Suppressor macrophage treated with lipopolysaccharide for 1 hour (primary cell): ENCODE measurements at places on chromosomes 6 and 20.

- no peak for DNase-seq
These were observed 38.9 kb upstream of the SAYSD1 start for GRCh38 chr6:39153766-39154397.

DNA sequence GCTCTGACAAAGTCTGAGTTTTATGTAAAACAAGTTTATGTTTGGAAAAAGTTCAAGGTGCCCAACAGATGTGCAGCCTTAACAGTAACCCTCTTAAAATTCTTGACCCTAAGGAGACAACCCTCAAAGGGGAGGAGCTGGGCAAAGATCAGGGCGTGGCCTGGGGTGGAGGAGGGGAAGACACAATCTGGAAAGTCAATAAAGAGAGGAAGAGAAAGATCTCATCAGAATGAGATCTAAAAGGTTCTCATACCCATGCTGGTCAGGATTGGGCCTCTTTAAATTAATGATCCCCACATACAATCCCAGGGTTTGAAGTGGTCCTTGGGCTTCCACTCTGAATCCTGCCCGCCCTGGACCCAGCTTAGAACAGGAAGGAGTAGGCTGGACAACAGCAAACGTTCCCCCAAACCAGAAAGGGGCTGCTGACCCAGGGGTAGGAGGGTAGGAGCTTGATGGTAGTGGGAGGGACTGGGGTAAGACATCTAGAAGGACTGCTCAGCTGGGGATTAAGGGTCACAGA lies 33.0 kb downstream of the FOXP4 start:
- no peak for DNase-seq

DNA sequence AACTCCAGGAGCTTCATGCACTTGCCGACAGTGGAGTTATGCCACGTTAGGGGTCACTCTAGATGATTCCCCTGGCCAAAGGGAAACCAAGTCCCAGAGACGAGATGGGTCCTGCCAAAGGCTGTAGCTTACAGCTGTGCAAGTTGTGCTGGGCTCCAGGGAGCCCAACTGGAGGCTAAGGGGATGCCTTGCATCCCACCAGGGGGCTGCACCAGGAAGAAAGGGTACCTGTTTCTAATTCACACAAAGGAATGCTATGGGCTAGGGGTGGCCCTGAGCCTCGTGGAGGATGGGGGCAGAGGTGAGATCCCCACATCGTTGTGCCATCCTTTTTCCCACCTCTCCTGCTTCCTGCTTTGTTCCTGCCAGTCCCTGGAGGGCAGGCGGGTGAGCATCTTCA lies 23.7 kb upstream of the SCRT2 start:
- no peak for DNase-seq

GRCh38 chr20:34710568-34710839 lies 6.4 kb downstream of the TP53INP2 start:
- no peak for DNase-seq

GRCh38 chr6:158642097-158642601 lies 2.4 kb downstream of the DYNLT1 start:
- no peak for DNase-seq

DNA sequence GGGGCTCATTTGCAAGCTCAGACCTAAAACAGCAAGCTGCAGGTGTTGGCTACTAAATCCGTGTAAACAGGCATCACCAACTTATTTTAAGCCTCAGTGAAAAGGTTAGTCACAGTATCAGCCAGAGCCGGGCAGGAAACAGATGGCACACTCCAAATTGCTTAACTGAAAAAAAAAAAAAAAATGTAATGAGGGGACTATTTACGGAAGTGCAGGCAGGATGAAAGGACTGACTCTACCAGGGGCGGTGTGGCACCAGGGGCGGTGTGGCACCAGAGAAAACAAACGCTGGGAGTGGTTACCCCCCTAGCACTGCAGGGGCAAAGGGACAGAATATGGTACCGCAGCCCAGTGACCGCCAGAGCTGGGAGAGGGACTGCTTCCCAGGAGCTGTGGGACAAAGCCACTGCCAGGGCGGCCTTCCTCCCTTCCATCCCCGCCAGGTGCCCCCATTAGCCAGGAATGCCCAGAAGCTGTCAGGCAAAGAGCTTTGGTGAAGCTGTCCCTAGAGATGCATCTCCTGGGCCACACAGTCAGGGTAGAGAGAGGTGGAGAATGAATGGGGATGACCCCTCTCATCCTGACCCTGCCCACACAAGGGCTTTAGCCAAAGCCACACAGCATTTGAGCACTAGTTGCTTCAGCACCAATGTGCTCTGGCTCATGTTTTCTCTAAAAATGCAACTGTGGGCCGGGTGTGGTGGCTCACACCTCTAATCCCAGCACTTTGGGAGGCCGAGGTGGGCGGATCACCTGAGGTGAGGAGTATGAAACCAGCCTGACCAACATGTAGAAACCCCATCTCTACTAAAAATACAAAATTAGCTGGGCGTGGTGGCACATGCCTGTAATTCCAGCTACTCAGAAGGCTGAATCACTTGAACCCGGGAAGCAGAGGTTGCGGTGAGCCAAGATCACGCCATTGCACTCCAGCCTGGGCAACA lies 39.6 kb upstream of the GFOD1 start:
- DNase-seq = peak; percentile 90

DNA sequence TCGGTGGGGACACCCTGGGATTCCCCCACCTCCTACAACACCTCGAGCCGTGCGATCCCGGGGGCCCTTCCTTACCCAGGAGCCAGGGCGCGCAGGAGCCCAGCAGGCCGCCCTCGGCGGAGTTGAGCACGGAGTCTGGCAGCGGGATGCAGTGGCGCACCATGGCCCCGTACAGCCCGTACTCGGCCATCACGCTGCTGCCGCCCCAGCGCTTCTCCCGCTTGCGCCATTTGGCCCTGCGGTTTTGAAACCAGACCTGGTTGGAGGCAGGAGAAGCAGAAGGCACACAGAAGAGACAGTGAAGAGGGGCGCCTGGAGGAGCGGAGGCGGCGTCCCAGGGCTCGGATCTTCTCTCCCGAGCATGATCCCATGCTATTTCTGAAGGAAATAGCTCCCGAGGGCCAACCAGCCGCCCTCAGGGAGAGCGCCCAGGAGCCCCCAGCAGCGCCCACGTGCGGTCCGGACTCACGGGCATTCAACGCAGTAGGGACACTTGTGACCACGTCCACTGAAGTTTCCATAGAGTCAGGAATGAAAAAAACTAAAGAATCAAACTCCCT lies 4.3 kb downstream of the VSX1 start:
- DNase-seq = peak; percentile 57

- peak; percentile 83 for DNase-seq
These were observed 44.2 kb upstream of the SLC9A8 start for GRCh38 chr20:49768204-49769047.

DNA sequence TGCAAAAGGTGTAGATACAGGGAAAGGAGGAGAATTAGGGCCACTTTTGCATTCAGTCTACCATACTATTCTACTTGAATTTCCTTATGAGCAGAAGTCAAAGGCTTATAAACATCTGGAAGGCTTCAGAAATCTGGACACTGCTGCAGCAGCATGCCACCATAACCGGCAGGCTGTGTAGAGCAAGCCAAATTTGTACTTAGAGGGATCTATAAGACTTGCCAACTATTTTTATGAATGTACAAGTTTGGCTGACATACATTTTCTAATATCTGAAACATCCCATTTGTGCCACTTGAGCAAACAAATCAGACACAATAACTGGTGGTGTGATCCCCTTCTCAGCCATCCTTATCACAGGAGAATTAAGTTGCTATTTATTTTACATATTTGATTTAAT lies 14.0 kb upstream of the PLCB1 start:
- DNase-seq = no peak

GRCh38 chr6:129194306-129194941 lies 311.5 kb downstream of the LAMA2 start:
- DNase-seq = no peak

DNA sequence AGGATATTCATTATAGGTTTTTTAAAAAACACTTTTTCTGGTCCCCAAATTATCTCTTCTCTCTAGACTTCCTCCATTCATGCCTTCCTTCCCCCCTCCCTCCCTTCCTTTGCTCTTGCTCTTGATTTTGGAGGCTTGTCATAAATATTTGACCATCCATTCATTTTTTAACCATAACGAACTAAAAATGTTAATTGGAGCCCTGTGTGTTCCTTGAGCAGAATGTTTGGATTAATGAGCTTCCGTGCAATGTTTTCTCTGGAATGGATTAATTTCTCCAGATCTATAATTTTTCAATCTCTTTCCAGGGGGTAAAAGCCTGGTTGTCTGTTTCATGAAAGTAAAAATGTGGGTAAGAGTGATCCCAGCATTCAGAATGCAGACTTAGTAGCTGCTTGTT lies 155.5 kb downstream of the ESR1 start:
- no peak for DNase-seq

DNA sequence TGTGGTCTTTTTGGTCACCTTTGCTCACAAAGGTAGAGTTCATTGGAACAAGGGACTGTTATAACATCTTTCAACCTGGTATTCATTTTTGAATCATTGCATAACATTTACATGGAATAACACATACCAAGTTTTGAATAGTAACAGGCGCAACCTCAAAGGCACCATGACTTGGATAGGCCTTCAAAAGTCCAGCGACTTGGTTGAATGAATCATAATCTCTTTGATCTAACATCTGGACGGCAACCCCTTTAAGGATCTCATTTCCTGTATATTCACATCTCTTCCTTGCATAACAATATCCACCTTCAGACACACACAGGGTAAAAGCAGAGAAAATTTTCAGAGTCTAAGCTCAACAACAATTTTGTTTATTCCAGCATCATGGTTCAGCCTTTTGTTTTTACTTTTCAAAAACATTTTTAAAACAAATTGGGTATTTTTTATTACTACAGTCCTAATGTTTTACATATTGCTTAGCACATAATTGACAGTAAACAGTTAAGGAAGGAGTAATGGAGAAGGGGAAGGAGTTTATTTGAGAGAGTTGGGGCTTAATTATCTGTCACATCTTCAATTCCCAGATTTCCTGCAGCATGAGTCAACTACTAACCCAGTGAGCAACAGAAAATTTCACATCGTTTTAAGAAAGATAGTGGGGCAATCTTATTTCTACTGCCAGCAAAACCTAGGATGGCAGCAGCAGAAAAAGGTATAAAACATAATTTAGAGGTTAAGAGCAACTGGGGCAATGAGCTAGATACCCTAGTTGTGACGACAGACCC lies 41.8 kb upstream of the F13A1 start:
- peak; percentile 8 for DNase-seq

- DNase-seq = no peak
These were observed 11.7 kb downstream of the SMLR1 start for GRCh38 chr6:130838951-130839350.

DNA sequence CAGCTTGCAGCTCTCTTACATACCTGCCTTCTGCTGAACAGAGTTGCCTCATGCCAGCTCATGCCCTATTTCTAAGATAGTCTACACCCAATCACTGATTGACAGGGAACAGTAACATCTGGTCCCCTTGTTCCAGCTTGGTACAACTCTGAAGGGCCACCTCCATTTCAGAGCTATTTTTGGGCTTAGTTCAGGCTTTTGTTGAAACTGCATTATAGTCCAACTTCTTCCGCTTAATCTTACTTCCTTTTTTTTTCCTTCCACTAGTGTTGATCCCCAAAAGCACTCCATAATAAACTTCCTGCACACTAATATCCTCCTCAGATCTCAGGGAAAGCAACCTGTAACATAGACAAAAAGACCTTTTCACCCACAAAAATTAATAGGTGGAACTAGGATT lies 65.7 kb upstream of the TNFRSF21 start:
- DNase-seq = no peak

DNA sequence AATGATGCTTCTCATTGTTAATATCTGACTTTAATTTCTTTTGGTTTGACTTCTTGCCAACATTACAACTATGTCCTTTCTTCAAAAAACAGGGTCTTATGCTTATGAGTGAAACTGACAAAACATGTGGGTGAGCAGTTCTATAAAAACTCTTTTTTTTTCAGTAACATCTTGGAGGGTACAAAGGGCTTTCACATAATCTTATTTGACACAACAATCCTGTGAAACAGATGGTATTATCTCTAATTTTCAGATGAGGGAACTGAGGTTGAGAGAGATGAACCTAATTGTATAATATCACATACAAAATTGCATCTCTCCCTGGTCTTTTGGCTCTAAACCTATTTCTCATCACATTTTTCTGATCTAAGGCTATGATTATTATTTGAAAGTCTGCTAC lies 38.3 kb downstream of the MAPK14 start:
- DNase-seq = no peak

DNA sequence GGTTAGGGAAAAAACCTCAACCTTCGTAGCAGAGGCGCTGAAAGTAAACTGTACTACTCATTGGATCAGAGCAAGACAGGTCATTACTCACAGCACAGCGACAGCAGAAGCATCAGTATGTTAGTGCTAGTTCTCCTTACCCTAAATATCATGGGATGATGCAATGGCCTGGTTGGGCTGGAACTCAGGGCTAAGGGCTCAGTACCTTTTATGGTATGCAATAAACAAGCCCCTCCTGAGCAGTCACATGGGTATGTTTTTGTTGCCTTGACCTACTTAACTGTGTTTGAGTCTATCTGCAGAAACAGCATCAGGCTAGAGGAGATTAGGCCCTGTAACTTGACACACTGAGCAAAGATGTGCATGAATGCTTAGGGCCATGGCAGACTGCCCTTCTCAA lies 369.4 kb upstream of the IMPG1 start:
- DNase-seq = no peak

- DNase-seq = no peak
These were observed 111.0 kb downstream of the RCAN2 start for GRCh38 chr6:46380152-46380807.
